Hair follicular keratinocyte (primary cell): ENCODE measurements at places on chromosomes 7 and 10. TPM values are rescaled to one million over a fixed set of nuclear protein-coding genes. Genes with fewer than 3 reads are reported as not detected.

SLC18A3 gene
- total RNA-seq, result not detected in 2 replicates

SEMA3A gene
- total RNA-seq, result 1.0 TPM in 1 of 2 replicates, not detected in the other

H2BK1 gene
- total RNA-seq, result not detected in 2 replicates

TUBB8 gene
- total RNA-seq, result not detected in 2 replicates

ACTL6B gene
- total RNA-seq, result not detected in 2 replicates
